ENCODE measurements at places on chromosomes 6 and 20. TPM values are rescaled to one million over a fixed set of nuclear protein-coding genes. Genes with fewer than 3 reads are reported as not detected.

DNA sequence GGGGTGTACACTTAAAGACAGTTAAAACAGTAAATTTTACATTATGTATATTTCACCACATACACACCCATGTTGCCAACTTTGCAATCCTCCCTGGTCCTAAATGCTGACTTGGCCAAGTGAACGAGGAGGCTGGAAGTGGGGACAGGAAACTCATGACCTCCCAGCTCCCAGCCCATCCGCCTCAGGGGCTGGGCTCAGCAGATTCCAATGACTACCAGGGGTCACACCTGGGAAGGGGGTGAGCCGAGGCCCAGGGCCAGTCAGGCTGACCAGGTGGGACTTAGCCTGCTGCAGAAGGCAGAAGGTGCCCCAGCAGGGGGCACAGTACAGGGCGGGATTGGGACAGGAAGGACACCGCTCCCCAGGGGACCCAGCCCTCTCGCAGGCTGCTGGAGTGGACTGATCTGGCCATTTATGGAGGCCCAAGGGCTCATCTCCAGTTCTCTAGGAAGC lies 2.4 kb downstream of the SIGLEC1 start:
- no peak for DNase-seq

- no peak for DNase-seq
These were observed 113.6 kb upstream of the MAN1A1 start for GRCh38 chr6:119463081-119463626.

DNA sequence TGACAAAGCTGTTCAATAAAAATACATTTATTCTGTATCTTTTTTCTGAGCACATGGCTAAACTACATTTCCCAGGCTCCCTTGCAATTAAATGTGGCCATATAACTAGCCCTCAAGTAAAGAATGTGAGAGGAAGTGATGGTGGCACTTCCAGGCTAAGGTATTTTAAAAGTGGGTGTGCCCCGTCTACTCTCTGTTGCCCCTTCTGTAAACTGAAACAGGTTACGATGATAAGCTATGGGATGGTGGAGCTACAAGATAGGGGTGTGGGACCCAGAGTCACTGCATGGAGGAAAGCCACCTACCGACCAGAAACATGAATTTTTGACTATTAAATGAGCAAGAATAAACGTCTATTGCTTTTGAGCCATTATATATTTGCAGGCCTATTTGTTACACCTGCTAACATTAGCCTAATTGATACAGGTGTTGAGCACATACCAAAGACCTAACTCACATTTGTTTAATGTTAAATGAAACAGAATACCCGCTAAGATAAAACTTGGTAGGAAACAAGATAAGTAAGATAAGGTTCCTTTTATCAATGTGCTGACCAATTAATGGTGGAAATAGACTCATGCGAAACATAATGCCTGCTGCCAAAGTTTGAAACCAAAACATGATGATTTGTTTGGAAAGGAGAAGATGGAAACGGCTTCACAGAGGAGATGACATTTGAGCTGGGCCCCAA lies 3.1 kb downstream of the FYN start:
- no peak for DNase-seq

- no peak for DNase-seq
These were observed 92.8 kb upstream of the EEF1E1 start for GRCh38 chr6:8195040-8195713.

DNA sequence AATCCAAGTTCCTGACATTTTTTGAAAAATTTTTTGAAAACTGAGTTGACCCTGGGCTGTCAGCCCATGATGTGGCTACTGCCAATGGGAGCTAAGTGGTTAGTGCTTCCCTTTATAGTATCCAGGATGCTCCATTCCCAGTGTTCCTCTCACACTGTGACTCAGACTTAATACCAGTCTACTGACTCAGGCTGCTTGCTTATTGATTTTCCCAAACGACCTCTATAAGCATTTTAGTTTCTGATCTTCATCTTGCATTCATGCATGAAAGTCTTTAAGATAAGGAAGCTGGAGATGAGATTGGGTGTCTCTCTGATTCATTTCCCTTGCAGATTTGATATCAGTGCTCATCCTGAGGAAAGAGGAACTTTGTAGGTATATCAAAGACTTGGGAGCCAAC lies 560.0 kb downstream of the TBC1D32 start:
- DNase-seq = no peak

DNA sequence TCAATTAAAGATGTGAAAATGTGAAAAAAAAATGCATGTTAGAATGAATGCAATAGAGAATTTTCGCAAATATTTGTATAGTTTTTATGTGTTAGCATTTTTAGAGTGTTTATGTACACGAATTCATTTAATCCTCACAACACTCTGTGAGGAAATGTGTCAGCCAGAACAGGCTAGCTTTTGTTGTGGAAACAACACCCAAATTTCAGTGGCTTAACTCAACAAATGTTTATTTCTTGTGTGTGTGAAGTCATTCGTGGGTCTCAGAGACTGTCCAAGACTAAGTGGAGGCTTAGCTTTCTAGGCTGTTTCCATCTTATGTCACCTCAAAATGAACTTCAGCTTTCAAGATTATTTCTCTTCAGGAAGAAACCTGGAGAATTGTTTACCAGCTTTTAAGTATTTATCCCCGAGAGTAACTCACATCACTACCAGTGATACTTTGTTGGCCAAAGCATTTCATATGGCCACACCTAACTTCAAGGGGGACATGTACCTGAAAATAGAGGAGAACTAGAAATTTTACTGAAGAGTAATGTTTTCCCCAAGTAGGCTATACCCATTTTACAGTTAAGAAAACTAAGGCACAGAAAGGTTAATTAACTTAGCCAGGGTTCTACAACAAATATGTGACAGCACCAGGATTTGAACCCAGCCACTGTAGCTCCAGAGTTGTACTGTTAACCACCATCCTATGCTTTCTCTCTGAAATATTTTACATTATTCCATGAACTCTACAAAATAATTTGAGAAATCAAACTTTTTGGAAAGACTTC lies 306.1 kb downstream of the QKI start:
- no peak for DNase-seq

DNA sequence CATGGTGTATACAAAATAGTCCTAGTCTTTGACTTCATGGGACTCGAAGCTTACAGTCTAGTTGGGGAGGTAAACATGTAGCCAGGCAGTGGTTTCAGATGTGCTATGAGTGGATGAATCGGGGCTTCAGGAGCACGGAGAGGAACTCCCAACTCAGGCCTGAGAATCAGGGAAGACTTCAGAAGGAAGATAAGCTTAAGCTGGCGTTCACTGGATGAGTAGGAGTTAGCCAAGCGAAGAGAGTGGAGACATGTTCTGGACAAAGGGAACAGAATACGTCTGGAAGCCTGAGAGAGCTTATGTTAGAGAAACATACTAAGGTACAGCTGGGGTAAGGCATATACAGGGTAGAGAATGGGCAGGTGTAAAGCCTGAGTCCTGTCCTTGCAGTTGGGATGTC lies 8.8 kb downstream of the CARMIL1 start:
- DNase-seq = no peak

DNA sequence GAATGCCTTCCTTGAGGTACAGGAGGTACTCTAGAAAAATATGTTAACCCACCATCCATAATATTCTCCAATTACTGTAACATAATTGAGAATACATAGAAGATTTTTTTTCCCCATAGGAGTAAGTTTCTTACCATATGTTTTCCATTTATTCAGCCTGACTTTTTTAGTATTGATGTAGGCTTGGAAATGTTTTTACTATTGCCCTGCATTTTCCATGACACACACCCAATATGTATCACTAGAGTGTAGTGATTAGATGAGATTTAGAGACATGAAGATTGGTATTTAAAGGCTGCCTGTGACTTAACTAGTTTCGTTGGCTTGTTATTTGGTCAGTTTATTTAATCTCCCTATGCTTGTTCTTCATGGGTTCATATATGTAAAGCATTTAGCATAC lies 39.5 kb downstream of the KCNQ5 start:
- DNase-seq = no peak

DNA sequence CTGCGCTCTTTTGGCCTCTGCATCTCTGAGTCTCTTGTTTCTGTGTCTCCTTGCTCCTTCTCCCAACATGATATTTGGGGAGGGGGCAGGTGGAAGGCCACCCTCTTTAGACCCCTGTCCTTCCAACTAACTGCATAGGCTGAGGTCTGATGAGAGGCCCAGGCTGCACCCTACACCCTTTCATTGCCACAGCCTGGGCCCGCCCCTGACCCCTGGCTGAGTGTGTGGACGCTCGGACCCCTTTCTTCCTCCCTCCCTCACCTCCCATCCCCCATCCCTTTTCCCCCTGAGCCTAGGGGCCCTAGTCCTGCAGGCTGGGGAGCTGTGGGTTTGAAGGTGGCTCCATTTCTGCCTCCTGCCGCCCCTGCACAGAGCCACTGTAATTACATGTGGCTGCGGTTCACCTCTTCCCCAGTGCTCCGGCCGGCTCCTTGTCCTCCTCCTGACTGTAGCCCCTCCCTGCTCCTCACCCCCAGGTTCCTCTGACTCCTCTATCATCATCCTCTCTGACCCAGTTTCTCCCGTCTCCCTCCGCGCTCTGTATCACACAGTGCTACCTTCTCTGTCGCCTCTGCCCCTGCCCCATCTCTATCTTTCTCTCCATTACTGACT lies 6.8 kb downstream of the MDFI start:
- DNase-seq = no peak

DNA sequence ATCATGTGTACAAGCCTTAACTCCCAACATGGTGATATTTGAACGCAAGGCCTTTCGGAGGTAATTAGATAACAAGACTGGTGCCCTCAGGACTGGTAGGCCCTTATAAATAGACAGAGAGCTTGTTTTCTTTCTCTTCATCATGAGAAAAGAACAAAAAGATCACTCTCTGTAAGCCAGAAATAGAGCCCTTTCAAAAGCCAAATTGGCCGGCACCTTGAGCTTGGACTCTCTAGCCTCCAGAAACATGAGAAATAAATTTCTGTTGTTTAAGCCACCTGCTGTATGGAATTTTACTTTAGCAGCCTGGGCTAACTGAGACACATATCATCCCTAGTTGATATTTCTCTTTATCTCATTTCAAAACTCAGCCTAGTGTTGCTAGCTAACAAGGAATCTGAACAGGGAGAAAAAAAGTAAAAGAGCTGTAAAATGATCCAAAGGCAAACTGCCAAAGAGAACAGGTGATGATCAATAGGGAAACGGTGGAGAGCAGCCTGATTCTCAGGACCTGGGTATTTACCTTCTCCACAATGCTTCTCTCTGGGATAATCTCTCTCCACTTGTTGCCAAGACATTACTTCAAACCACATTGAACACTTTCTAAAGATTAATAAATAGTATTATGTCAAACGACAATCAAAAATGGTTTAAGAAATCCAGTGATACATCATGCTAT lies 6.1 kb downstream of the COL21A1 start:
- DNase-seq = no peak

- no peak for DNase-seq
These were observed 402.7 kb upstream of the AGPAT4 start for GRCh38 chr6:161676586-161676985.

The MYLK2 gene
- 0.38 TPM for total RNA-seq

The UTRN gene
- 86.3 TPM for total RNA-seq

The RNGTT gene
- total RNA-seq = 9.0 TPM

The FERMT1 gene
- 1.4 TPM for total RNA-seq

The PPP1R14C gene
- 145 TPM for total RNA-seq

Data from heart right ventricle (tissue), 16 donors.